Glutamatergic neuron (in vitro differentiated cells): ENCODE measurements at places on chromosomes 12 and 14.
A peak's percentile ranks its signal among the peaks of the same experiment; 100 is the strongest.

- no peak for DNase-seq
Measured at GRCh38 chr14:36424478-36425102, 95.4 kb downstream of the NKX2-1 start.

- DNase-seq, result no peak
Measured at GRCh38 chr12:118098911-118099671, 4.7 kb downstream of the VSIG10 start.

- no peak for DNase-seq
Measured at GRCh38 chr12:117498880-117499279, 137.5 kb upstream of the NOS1 start.

GRCh38 chr14:29842228-29842627 lies 85.4 kb downstream of the PRKD1 start:
- no peak for DNase-seq

DNA sequence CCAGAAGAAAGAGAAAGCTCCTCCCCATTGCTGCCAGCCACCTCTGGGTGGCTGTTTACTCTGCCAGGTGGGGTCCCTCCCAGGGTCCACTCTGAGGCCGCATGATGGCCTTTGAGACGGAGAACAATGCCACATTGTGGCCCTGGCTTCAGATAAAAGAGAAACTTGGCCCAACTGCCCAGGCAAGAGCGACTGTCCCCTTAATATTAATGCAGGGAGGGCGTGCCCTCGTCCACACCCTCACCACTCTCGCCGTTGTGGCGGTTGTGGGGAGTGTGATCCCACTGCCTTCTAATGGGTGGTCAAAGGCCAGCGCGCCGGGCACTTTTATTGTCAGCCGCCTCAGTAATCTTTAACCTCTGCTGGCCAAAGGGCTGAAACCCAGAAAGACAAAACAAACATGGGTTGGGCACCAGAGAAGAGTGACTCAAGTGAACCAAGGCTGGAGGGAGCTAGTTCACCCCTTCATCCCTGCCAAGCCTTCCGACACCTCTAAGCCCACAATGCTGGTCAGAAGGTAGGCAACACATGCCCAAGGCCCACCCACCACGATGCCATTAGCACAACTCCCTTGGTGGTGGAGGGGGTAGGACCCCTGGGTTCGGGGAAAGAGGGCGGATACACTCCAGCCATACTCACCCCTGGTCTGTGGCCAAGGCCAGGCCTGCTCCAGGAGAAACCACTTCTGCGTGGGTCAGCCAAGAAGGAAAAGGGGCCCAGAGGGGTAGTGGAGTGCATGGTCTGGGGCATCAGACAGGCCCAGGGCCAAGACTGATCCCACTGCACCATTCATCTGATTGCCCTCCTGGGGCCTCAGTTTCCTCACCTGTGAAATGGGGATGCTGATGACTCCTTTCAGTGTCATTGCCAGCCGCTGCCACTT lies 44.5 kb upstream of the BCL11B start:
- DNase-seq, result no peak

DNA sequence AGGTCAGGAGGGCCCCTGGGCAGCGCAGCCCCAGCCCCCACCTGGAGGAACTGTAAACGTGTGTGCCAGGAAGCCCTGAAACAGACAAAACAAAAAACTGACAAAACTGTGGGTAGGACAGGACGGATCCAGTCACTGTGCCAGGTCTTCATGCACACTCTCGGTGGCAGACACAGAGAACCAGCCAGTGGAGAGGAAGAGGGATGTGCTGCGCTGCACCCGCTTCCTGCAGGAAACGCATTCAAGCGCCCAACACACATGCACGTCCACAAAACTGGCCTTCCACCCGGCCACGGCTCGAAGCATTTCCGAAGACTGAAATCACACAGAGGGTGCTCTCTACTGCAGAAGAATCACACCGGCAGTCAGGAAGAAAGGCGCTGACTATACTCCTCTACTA lies 16.9 kb downstream of the BRF1 start:
- no peak for DNase-seq

DNA sequence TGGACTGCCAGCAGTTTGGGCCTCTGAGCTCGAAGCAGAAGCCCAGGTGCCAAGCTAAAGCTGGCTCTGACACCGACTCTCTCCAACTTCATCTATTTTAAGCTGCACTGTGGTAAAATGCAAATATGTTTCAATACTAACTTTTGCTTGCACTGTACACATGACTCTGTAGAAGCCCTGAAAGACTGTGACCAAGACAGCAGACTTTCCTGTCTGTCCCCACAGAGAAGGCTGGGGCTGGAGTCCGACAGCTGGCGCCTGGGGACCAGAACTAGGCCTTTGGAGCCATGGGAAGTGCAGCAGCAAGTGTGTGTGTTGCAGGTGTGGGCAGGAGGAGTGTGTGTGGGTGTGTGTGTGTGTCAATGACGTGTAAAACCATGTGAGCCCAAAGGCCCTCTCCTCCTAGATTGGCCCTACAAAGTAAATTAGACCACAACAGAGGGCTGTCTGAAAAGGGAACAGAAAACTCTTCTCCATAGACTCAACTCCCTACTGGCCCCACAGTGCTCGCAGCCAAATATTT lies 16.4 kb upstream of the RAB35 start:
- no peak for DNase-seq

- DNase-seq, result no peak
Measured at GRCh38 chr12:25771041-25771440, 187.4 kb upstream of the RASSF8 start.

GRCh38 chr12:105279460-105280056 lies 43.6 kb upstream of the APPL2 start:
- DNase-seq, result peak; percentile 15

- DNase-seq, result no peak
Measured at GRCh38 chr12:60805364-60805763, 1209.5 kb downstream of the SLC16A7 start.

- no peak for DNase-seq
Measured at GRCh38 chr12:89685363-89685972, 23.2 kb downstream of the ATP2B1 start.

- no peak for DNase-seq
Measured at GRCh38 chr14:94649543-94650443, 37.6 kb downstream of the SERPINA3 start.

GRCh38 chr14:77039285-77040058 lies 11.0 kb upstream of the IRF2BPL start:
- DNase-seq, result no peak

GRCh38 chr14:106844608-106845285 lies 1318.4 kb downstream of the TMEM121 start:
- no peak for DNase-seq

DNA sequence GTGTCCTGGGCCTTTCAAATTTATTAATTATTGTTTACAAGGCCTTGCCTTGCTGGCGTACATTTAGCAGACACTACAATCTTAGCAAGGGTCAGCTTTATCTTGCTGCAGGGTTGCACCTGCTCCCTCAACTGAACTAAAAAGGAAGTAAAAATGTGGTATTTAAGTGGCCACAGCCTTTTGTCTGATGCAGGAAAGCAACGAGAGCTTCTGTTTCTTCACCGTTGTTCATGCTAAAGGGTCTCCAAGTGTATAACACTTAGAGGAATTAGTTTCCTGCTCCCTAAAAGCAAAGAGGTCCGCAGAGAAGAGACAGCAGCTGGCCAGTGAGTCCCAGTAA lies 62.8 kb upstream of the EGLN3 start:
- DNase-seq, result no peak

DNA sequence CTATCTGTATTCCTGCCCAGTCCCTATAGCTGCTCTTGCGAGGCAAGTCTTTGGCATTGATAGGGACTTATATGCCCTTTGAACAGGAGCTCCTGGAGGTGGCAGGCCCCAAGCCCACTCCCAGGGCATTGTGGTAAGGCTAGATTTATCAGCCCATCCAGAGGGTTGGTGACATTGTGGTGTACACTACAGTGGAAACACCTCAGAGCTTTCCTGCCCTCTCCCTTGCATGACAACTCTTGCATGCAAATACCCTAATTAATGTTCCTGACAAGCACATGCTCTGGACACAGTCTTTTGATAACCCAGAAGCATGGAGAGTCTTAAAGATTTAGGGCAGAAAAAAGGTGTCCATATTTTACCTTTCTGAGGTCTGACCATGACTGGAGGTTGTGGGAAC lies 815 bp upstream of the RIPK3 start:
- no peak for DNase-seq

GRCh38 chr14:100885617-100886016 lies 17.9 kb downstream of the RTL1 start:
- no peak for DNase-seq

GRCh38 chr14:86672080-86672479 lies 1142.1 kb downstream of the FLRT2 start:
- DNase-seq, result no peak

DNA sequence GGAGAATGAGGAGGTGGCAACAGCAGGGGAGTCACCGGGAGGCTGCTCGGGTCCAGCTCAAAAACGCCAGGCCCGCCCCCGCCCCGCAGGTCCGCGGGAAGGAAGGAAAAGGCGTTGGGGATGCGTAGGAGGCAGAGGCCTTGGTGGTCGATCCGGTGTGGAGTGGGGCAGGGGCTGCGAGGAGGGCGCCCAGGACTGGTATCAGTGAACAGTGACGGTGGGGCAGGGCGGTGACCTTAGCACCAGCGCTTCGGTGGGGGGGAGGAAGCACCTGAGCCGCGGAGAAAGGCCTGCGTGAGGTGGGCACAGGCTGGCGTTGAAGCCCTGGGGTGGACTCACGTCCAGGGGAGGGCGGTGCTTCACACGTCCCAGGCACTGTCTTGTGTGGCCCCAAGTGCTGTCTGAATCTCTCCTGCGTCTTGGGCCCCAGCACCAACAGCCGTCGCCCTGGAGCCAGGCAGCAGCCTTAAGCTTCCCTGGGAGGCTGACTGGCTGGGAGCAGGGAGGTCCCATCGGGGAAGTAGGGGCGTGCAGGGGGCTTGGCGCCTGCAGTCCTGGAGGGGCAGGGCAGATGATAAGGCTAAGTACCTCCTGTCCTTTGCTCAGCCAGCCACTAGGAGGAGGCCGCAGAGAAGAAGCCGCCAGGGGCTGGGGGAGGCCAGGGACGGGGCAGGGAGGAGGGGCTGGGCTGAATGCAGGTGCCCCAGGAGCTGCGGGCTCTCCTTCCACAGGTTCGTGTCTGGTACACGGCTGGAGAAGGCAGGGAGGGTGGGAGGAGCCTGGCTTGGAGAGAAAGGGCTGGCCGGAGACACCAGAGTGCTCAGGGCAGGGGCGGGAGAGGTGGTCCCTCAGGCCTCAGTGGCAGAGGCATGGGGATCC lies 26.5 kb downstream of the ZBTB42 start:
- DNase-seq, result peak; percentile 80

GRCh38 chr12:69662764-69663163 lies 36.3 kb downstream of the BEST3 start:
- DNase-seq, result no peak

DNA sequence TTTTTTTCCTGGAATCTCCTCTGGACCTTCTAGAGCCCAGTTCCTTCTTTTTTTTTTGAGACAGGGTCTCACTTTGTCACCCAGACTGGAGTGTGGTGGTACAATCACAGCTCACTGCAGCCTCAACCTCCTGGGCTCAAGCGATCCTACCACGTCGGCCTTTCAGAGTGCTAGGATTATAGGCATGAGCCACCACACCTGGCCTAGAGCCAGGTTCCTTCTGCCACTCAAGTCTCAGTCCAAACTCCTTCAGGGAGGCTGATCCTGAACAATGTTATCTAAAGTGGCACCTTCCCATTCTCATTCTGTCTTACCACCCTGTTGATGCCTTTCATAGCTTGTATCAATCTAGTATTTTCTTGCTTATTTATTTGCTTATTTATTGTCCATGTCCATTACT lies 22.3 kb upstream of the ELK3 start:
- DNase-seq, result no peak

DNA sequence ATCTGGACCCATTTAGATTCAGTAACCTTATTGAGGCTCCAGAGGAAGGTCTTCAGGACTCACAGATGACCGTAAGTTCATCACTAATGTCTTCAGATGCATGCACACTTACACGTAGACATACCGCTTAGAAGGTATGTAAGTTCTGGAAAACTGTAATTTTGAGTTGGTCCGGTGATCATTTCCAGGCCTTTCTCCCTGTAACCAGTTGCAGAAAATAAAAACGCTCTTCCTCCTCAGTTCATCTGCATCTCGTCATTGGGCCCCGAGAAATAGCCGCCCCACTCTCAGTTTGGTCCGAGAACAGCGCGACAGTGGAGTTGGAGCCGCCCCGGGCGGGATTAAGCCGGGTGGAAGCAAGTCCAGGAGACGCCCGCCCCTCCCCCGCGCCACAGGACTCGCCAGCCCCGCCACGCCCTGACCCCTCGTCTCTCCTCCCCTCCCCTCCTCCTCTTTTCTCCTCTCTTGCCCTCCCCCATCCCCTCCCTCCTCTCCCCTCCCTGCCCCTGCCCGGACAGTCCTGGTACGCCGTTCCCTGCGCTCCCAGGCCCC lies 83.7 kb downstream of the TNFAIP2 start:
- peak; percentile 50 for DNase-seq

GRCh38 chr14:40123816-40124215 lies 691.6 kb upstream of the FBXO33 start:
- DNase-seq, result no peak

- no peak for DNase-seq
Measured at GRCh38 chr12:68789144-68789878, 18.7 kb upstream of the MDM2 start.

DNA sequence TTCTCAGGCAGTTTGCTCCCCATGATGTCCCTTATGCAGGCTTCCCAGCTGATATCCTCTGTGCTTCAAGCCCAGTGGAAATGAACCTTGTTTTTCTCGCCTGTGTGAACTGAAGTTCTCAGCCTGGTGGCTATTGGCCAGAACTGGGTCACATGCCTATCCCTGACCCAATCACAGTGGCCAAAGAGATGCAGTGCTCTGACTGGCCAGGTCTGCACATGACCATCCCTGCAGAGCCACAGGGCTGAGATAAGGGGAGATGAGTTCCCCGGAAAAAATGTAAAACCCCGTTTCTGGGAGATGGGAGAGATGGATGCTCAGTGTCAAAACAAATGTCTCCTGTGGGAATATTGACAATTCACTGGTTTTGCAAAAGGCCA lies 34.7 kb upstream of the FZD10 start:
- no peak for DNase-seq

DNA sequence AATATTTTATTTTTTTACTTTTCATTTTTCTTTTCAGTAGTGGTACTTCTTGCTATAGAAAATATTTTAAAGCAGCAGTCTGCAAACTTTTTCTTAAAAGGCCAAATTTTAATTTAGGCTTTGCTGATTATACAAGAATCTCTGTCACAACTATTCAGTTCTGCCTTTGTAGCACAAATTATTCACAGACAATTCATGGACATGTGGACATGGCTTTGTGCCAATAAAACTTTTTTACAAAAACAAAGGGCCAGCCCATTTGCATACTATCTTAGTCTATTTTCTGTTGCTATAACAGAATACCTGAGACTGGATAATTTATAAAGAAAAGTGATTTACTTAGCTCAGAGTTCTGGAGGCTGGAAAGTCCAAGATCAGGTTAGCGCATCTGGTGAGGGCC lies 17.1 kb downstream of the LLPH start:
- no peak for DNase-seq

DNA sequence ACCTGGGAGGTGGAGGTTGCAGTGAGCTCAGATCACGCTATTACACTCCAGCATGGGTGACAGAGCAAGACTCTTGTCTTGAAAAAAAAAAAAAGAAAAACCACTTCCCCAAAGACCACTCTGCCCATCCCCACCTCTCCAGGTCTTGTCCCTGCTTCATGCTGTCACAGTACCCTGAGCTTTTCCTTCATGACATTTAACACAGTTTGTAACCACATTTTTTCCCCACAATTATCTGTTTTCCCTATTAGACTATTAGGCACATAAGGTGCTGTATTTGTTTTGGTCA lies 6.9 kb downstream of the HECTD1 start:
- no peak for DNase-seq
